Lung (tissue), 17 donors: ENCODE measurements at places on chromosomes 13 and 19. TPM values are rescaled to one million over a fixed set of nuclear protein-coding genes. Genes with fewer than 3 reads are reported as not detected.

CYP4F8 gene
- not detected for total RNA-seq

POGLUT2 gene
- total RNA-seq = 4.6 TPM

DNA sequence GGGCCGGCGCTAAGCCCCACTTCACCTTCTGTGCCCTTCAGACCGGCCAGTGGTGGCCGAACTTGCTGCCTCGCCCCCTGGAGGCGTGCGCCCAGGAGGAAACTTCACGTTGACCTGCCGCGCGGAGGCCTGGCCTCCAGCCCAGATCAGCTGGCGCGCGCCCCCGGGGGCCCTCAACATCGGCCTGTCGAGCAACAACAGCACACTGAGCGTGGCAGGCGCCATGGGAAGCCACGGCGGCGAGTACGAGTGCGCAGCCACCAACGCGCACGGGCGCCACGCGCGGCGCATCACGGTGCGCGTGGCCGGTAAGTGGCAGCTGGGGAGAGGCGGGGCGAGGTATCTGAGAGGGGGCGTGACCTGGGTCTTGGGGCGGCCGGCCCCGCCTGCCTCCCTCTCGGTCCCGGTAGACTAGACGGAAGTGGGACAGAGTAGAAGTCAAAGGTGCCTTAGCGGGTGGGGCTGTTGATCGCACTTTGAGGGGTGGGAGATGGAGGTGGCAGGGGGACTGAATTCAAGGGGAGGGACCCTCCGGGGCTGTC lies 5.6 kb downstream of the ICAM5 start:
- DNase-seq = no peak

GRCh38 chr19:18607226-18608101 lies 865 bp upstream of the CRLF1 start:
- no peak for DNase-seq

DNA sequence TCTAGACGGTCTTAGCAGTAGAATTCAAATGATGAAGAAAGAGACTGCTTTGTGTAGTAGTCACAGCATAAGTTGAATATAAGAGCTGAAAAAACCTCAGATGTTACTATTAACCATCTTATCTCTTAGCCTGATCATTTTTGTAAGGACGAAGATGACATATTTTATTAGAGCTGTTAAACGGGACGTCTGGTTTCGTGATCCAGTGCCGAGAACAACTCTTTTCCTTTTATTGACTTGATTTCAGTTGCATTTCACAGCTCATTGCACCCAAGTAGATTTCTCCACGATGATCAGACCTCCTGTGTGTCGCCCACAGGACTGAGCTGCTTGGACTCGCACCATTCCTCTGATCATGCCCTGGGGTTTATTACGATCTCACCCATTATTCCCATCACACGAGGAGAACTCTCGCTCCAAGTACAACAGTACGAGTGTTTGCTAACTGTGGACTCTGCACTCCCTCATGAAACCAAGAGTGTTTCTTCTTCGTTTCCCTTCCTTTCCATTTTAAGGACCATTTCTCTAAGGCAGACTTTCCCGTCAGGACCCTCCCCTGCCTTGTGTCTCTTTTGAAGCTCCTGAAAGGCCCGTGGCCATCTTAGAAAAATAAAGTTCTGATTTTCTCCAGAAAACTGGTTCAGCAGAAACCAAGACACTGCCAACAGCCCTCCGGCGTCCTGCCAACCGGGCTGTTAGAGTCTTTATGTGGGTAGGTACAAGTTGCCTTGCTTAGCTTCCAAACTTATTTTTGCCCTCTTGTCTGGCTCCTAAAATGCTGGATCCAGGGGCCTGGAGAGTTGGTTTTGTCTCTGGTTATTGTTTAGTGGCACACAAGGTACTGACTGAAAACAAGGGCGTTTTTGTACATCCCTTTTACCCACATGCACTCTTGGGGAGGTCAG lies 48.2 kb upstream of the RNF113B start:
- no peak for DNase-seq

DNA sequence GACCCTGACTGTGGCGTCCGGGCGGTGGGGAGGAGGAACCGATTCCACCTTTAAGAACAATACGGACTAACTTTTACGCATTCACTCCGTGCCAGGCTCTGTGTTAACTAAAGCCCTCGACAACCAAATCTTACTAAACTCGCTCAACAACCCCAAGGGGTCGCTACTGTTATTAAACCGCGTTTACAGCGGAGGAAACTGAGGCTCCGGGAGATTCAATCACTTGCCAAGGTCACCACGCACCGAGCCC lies 1.2 kb downstream of the SAMD1 start:
- DNase-seq = peak; percentile 49
